Stimulated activated CD8-positive, alpha-beta memory T cell treated with anti-CD3 and anti-CD28 coated beads, Interleukin-4, amount 100 ng/mL, for 1 hour (primary cell): ENCODE measurements at places on chromosomes 7 and 10.

- DNase-seq, result no peak
These were observed 8.3 kb downstream of the EBF3 start for GRCh38 chr10:129955601-129956285.

DNA sequence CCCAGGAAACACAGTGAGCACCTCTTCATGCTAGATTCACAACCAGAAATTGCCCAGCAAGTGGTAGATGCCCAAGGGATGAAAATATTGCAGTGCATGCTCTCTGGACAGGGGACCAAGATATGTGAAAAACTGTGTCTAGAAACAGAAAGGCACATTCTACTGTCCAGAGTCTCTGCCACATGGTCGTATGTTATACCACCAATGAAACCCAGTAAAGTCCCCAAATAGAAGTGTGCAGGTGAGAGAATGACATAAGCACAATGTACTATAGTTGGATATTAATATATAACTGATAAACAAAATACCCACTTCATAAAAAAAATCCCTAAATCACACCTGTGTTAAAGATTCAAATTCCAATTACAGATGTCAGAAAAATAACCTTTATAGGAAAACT, 43.8 kb downstream of the RASGEF1A start:
- no peak for DNase-seq

- DNase-seq, result no peak
These were observed 209.2 kb upstream of the SEMA3C start for GRCh38 chr7:81128011-81128410.

- no peak for DNase-seq
These were observed 70.4 kb downstream of the COA1 start for GRCh38 chr7:43658718-43659548.

- DNase-seq, result no peak
These were observed 54.8 kb upstream of the RAB11FIP2 start for GRCh38 chr10:118101501-118101900.

DNA sequence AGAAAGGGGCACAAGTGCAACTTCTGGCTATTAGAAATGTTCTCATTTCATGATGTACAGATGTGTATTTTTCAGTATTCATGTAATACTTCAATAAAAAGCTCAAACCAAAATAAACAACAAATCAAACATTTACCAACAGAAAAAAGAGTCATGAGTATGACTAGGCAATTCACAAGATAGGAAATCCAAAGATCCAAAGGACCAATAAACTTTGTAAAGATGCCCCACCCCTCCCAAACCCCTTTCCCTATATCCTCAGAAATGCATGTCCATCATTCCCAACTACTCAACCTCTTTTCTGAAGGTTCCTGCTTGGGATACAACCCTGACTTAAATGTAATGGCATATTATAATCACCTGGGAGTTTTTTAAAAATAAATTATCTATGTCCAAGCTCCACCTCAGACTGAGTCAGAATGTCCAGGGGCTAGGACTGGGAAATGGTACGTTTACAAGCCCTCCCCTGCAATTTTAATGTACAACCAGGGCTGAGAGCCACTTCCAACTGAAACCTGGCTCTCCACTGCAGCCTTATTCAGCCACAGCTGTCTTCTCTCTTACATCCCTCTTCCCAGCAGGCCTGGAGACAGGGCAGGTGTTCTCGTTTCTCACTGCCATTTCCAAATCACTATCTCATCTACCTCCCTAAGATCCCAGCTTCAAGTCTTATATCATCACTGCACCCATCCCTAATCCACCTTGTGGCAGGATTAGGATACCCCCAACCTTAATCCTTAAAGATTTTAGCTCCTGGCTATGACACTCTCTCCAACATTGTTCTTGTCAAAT, 36.5 kb downstream of the COA1 start:
- no peak for DNase-seq
